Heart left ventricle (tissue), 16 donors: ENCODE measurements at places on chromosomes 2 and 18. TPM values are rescaled to one million over a fixed set of nuclear protein-coding genes. Genes with fewer than 3 reads are reported as not detected.

DNA sequence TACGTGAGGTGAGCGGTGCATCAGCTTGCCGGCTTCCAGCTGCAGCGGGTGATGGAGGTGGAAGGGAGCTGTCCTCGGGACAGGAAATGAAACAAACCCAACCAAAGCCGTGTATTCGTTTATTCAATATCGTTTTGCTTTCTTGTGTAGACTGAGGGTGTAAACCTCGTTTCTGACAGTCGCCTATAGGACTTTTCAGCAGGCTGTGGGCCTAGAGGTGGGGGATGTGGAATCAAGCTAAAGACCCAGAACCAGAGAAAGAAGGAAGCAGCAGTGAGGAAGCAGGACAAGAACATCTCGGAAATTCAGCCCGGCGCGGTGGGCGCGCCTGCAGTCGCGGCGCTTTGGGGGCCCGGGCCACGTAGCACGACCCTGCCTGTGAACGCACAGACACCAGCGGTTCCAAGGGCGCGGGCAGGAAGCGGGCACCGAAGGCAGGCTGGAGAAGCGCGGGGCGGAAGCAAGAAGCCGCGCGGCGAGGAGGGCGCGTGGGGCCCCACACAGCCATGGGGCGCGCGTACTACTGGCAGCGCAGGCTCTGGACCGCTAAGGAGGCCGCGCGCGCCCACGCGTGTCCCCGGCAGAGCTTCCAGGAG, 755 bp upstream of the ATP9B start:
- H3K4me1 ChIP-seq, result peaks cover 20% of the 10 kb centered on the region
- no peaks in the 10 kb centered on the region for H3K36me3 ChIP-seq
- DNase-seq, result no peak
- peak overlapping the region; percentile 87 for H3K27ac ChIP-seq

DNA sequence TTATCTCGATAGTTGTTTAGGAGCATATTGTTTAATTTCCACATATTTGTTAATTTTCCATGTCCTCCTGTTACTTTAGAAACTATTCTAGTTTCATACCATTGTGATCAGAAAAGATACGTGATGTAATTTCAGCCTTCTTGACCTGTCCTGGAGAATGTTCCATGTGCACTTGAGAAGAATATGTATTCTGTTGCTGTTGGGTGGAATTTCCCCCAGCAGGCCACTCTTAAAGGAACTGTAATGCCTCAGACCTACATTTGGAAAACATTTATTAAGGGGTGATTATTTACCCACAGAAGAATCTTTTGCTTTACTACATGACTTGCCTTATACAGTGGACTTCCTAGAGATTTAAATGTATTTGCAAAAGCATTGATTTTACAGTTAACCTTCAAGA, 55.5 kb downstream of the LIMS1 start:
- no peaks in the 10 kb centered on the region for H3K36me3 ChIP-seq
- H3K4me3 ChIP-seq, result no peak overlapping the region
- H3K4me1 ChIP-seq, result peaks cover 39% of the 10 kb centered on the region
- no peak overlapping the region for H3K27ac ChIP-seq
- H3K27me3 ChIP-seq, result no peaks in the 10 kb centered on the region
- no peak for DNase-seq

- H3K27ac ChIP-seq, result peak overlapping the region; percentile 72
- peaks cover 19% of the 10 kb centered on the region for H3K4me1 ChIP-seq
- H3K27me3 ChIP-seq, result no peaks in the 10 kb centered on the region
- DNase-seq, result no peak
- H3K36me3 ChIP-seq, result no peaks in the 10 kb centered on the region
Observed at GRCh38 chr2:88692187-88692586, 714 bp downstream of the RPIA start.

DNA sequence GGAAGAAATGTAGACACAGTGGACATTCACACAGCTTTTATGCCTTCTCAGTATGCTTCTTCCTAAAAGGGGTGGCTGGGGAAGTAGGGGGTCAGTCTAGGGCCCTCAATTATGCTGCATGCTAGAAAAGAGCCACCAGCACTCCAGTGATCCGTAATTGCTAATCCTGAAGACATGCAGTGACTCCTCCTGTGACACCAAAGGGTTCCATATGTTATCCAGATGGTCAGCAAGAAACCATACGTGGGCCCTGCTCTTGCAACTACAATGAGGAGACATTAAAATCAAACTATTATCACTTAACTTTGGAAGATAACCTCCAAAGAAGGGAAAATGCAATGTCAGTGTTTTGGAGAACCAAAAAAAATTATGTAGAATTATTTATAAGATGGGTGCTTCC, 143.4 kb upstream of the LYPD1 start:
- no peak overlapping the region for H3K27ac ChIP-seq
- no peaks in the 10 kb centered on the region for H3K27me3 ChIP-seq
- H3K4me1 ChIP-seq, result no peaks in the 10 kb centered on the region
- no peak for DNase-seq
- no peak overlapping the region for H3K4me3 ChIP-seq

DNA sequence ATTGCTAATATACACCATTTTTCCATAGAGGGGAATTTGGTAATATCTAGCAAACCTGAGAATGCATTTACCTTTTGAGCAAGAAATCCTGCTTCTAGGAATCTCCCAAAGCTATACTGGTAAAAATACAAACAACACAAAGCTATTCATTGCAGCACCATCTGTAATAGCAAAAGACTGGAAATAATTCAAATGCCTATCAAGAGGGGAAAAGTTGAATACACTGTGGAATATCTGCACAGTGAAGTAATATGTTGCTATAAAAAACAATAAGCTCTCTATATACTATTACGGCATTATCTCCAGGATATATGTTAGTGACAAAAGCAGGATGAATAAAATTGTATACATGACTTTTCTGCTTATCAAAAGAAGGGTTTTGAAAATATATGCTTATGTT, 112.3 kb upstream of the CHAC2 start:
- H3K27me3 ChIP-seq, result no peaks in the 10 kb centered on the region
- no peaks in the 10 kb centered on the region for H3K4me1 ChIP-seq
- no peak overlapping the region for H3K4me3 ChIP-seq
- H3K36me3 ChIP-seq, result no peaks in the 10 kb centered on the region

GRCh38 chr2:134155134-134155533, 98.7 kb upstream of the MGAT5 start:
- no peak for DNase-seq
- H3K27ac ChIP-seq, result no peak overlapping the region
- H3K4me1 ChIP-seq, result peaks cover 50% of the 10 kb centered on the region
- H3K36me3 ChIP-seq, result no peaks in the 10 kb centered on the region

GRCh38 chr18:77031662-77032061, 100.9 kb downstream of the MBP start:
- no peaks in the 10 kb centered on the region for H3K4me1 ChIP-seq
- H3K27me3 ChIP-seq, result no peaks in the 10 kb centered on the region
- no peaks in the 10 kb centered on the region for H3K36me3 ChIP-seq

GRCh38 chr2:34912084-34912483, 1313.0 kb upstream of the FAM98A start:
- no peak overlapping the region for H3K4me3 ChIP-seq
- no peaks in the 10 kb centered on the region for H3K27me3 ChIP-seq
- H3K36me3 ChIP-seq, result no peaks in the 10 kb centered on the region
- no peak overlapping the region for H3K27ac ChIP-seq
- H3K4me1 ChIP-seq, result no peaks in the 10 kb centered on the region

DNA sequence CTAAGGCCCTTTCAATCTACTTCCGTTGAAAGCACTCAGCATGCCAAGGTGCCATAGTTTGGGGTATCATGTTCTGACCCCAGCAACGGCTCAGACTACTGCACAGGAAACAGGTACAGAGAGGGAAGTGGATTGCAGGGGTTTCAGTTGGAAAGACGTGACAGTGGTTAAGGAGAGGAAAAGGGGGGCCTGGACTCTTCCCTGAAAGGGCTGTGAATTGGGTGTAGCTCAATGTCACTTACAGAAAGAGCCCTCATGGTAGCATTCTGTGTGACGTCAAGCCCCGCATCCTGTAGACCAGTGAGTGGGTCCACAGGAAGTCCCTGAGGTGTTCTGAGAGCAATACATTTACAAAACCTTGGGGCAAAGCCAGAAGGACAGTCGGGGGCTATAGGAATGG, 121.5 kb upstream of the GYPC start:
- DNase-seq, result peak; percentile 44
- H3K27ac ChIP-seq, result no peak overlapping the region
- no peaks in the 10 kb centered on the region for H3K4me1 ChIP-seq
- no peak overlapping the region for H3K4me3 ChIP-seq
- no peaks in the 10 kb centered on the region for H3K36me3 ChIP-seq

- H3K4me3 ChIP-seq, result no peak overlapping the region
- no peak overlapping the region for H3K27ac ChIP-seq
- no peaks in the 10 kb centered on the region for H3K4me1 ChIP-seq
- DNase-seq, result no peak
- H3K27me3 ChIP-seq, result peaks cover 3% of the 10 kb centered on the region
- H3K36me3 ChIP-seq, result no peaks in the 10 kb centered on the region
Observed at GRCh38 chr2:231877533-231878456, 48.4 kb downstream of the NPPC start.

DNA sequence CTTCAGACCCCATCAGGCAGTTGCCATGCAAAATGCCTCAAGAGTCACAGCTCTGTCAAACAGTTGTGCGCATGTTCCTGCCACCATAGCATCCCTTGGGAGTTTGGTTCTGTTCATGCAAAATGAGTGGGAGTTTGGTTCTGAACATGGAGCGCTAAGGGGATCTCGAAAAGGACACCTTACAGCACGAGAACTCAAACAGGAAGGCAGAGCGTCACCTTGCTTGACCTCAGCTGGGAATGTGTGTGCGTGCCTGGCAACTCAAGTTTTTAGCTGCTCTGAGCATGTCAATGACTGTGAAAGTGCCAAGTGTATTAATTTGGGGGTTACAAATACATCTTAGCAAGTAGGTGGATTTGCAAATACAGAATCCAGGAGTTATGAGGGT, 16.6 kb downstream of the MALL start:
- no peak overlapping the region for H3K4me3 ChIP-seq
- no peaks in the 10 kb centered on the region for H3K27me3 ChIP-seq
- H3K36me3 ChIP-seq, result no peaks in the 10 kb centered on the region
- peak; percentile 46 for DNase-seq
- peaks cover 20% of the 10 kb centered on the region for H3K4me1 ChIP-seq
- H3K27ac ChIP-seq, result peak overlapping the region; percentile 92

DNA sequence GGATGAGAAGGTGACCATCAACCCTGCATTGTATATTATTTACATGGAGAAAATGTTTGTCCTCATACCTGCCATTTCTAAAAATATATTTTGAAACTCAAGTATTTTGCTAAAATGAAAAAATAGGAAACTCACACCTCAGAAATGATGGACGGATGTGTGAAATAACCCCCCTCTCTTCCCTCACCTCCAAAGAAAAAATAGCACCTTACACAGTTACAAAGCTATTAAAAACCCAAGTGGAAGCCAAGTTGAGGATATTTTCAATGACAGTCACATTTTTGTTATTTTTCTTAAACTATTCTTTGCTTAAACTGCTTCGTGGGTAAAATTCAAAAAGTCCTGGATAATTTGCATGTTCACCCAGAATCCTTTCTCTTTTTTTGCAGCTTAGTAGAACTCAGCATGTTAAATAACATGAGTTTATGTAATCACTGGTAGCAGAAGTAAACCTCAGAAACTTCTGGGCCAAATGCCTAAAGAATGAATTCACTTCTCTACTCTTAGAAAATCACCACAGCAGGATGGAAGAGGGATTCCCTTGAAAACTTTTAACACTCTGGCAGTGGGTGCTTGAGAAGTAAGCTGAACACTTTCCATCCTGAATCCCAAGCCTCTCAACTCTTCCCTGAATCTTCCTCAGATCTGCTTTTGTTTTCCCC, 768 bp downstream of the DSC1 start:
- H3K36me3 ChIP-seq, result no peaks in the 10 kb centered on the region
- DNase-seq, result no peak

- no peak overlapping the region for H3K27ac ChIP-seq
- H3K27me3 ChIP-seq, result no peaks in the 10 kb centered on the region
- H3K4me1 ChIP-seq, result peaks cover under 1% of the 10 kb centered on the region
- DNase-seq, result no peak
Observed at GRCh38 chr2:56177420-56178220, 6.2 kb upstream of the CCDC85A start.

The CERKL gene
- total RNA-seq, result not detected

The BZW1 gene
- 72.2 TPM for total RNA-seq

The POMC gene
- total RNA-seq, result 3.1 TPM

The CYP26B1 gene
- total RNA-seq, result 2.6 TPM

The SLC35F6 gene
- 27.2 TPM for total RNA-seq

The SCYGR4 gene
- total RNA-seq, result not detected

The CFAP210 gene
- not detected for total RNA-seq

The PLCL1 gene
- 77.3 TPM for total RNA-seq
